ENCODE measurements at places on chromosomes 12 and 14.

DNA sequence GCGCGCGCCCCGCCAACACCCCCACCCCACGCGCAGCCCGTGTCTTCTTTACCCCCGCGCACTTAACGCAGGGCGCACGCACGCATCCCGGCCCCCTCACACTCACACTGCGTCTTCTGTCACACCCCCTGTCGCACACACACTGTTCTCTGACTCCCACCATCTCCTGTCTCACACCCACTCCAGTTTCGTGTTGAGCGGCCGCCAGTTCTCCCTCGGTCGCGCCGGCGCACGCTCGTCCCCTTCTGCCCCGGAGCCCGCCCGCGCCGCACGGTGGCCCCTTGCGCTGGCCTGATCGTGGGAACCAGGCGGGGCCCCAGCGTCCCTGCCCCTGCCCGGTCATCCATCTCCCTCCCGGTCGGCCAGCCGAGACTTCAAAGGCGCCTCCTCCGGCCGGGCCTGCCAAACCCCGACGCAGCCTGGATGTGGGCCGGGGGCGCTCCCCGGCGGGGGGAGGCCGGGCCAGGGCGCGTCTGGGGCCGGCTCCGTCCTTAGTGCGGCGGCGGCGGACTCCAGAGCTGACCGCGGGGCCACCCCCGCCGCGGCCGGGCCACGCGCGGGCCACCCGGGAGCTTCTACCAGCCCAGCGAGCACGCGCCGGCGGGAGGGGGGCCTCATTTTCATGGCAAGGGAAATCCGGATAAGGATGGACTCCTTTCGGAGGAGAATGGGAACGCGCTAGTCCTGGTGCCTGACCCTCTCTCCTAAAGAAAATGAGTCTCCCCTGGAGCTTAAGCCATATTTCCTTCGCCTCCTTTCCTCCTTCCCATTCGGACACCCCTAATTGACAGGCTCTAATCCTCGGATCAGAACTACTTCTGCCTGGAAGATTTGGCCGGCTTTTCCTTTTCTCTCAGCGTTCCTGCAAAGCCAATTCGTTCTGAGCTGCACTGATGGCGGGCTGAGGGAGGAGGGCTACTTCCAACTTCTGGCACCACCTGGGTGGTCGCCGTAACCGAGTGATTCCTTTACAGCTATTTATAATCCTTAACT, 82.0 kb upstream of the HMGA2 start:
- DNase-seq: no peak

- DNase-seq: no peak
These were observed 57.2 kb downstream of the MVK start for GRCh38 chr12:109630815-109631214.

GRCh38 chr12:16962889-16963288, 356.9 kb upstream of the LMO3 start:
- DNase-seq: no peak

DNA sequence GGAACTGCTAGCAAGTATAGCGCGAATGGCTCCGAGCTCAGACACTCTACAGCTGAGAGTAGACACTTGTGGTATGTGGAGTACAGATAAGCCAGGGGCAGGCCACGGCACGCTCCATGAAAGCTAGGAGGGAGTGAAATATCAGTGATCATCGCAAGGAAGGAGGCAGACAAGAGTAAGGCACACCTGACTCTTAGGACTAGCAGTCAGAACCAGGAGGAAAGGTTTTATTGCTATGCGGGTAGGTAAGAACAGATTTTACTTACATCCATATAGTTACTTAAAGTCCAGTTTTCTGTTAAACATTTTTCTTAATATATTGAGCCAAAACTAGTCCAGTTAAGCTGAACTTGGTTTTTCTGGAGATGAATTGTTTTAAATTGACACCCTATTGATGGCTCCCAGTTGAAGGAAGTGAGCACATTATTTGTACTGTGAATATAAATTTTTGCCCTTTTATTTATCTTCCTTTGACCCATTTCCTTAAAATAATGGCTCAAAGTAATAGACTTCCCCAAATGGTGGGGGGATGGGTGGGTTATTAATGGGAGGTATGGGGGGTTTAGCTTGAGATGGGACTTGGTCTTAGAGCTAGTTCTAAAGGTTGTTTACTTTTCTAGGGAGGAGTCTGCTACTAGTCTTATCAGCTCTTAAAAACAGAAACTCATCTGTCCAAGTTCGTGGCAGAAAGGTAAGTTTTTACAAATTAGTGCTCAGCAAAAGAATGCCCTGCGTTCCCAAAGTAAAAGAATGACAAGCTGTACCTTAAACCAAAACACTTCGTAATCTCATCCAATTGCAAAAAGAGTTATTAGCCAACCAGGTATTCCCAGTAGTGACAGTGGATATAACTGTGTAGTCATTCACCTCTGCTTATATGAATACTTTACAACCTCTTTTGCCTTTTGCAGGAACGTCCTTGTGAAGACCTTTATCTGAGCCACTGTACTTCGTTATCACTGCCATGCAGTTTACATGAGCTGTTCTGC, 5.8 kb downstream of the HNRNPA1 start:
- DNase-seq: no peak

DNA sequence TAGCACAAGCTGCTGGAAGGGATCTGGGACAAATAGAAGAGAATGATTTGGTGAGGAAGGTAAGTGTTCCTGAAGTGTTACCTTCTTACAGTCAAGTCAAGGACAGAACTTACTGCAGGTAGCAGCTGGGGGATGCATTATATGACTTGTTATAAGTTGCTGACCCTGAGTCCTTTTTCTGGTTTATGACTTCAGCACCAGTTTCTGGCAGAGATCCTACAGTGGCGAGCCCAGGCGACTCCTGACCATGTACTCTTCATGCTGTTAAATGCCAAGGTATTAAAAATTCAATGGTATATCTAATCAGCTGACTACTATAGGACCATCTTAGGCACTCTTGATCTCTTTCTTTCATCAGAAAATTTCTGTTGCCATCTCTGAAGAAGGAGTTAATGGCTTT, 45.1 kb upstream of the ATF1 start:
- no peak for DNase-seq

DNA sequence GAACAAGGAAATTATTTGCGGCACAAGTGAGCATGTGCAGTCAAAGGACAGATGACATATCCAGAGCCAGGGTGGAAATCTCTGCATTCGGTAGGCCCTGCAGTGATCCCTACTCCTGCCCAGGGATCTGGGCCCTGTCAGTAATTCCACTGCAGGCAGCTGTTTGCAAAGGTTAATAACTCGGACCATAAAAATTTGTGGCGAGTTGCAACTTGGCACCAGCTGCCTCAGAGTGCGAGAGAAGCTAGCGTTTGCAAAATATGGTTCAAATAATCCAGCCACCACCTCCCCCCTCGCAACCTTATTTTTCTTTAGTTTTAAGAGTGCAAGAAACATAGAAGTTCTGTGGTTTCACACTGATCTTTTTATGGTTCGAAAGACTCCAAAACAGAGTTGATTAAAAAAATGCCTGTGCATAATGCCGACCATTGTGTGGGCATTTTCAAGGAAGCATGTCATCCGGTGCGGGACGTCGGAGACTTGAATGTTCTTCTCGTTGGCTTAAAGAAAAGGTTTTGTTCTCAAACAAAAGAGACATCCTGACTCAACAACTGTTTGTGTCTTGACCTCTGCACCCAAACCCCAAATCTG, 224.5 kb downstream of the BCL11B start:
- DNase-seq: no peak

DNA sequence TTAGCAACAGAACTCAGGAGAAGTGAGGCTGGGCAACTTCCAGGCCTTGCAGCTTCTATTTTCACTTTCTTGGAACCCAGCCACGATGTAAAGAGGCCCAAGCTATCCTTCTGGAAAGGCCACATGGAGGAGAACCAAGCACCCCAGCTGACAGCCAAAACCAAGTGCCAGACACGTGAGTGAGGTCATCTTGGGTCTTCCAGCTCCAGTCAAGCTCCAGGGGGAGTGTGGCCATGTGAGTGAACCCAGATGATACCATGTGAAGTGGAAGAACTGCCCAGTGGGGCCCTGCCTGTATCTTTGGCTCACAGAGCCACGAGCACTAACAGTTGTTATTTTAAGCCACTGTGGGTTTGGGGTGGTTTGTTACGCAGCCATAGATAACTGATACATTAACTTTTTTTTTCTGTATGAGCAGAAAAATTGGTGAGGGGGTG, 126.8 kb upstream of the MAP1LC3B2 start:
- no peak for DNase-seq

GRCh38 chr12:19792028-19792427, 352.7 kb downstream of the AEBP2 start:
- no peak for DNase-seq

GRCh38 chr14:94673781-94674231, 61.6 kb downstream of the SERPINA3 start:
- no peak for DNase-seq

DNA sequence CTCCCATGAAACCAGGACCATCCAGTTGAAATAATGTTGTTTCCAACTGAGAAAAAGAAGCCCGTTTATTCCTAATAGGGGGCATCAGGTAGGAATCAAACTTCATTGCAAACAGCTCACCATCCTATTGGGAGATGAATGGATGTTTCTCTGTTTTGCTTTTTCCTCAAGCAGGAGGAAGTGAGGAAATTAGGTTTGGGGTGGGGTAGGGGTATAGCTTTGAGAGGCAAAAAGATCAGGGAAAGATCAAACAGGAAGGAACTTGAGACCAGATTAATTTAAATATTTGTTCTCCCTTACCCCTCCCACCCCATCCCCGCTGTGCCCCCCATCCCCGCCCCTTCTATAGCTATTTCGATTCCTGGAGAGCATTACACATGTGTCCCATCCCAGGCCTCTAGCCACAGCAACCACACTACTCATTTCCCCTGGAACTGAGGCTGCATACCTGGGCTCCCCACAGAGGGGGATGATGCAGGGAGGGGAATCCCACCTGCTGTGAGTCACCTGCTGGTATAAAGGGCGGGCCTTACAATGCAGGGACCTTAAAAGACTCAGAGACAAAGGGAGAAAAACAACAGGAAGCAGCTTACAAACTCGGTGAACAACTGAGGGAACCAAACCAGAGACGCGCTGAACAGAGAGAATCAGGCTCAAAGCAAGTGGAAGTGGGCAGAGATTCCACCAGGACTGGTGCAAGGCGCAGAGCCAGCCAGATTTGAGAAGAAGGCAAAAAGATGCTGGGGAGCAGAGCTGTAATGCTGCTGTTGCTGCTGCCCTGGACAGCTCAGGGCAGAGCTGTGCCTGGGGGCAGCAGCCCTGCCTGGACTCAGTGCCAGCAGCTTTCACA, at the start of gene IL23A:
IL23A (plus strand) TSS at position 577 of the 850 bp plus-strand sequence; CDS start at position 738, 161 bp downstream.
- peak; percentile 73 for DNase-seq

- DNase-seq: no peak
These were observed 13.0 kb downstream of the SAMD15 start for GRCh38 chr14:77390188-77390587.

GRCh38 chr14:73468828-73469375, 10.6 kb upstream of the NUMB start:
- DNase-seq: no peak

DNA sequence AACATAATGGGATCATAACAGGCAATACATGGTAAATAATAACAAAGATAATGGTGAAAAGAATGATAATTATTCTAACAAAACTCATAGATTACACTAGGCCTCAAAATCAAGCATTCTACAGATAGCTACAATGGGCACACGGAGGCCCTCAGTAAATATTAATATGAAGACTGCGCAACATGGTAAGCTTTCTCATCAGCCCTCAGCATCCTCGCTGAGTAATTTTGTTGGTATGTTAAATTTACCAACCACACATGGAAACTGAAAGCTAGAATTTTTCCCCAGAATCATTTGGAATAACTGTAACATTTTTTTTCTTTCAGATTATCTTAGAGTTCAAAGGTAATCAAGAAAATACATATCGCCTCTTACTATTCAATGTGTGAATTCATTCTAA, 74.2 kb upstream of the PYGL start:
- no peak for DNase-seq

Measured in stimulated activated CD8-positive, alpha-beta memory T cell treated with anti-CD3 and anti-CD28 coated beads, Interleukin-4, amount 100 ng/mL, for 1 hour (primary cell).